ENCODE measurements at places on chromosomes 6 and 20. TPM values are rescaled to one million over a fixed set of nuclear protein-coding genes. Genes with fewer than 3 reads are reported as not detected.

GRCh38 chr6:119060255-119060907 is 18.1 kb downstream of the FAM184A start:
- no peak for DNase-seq

DNA sequence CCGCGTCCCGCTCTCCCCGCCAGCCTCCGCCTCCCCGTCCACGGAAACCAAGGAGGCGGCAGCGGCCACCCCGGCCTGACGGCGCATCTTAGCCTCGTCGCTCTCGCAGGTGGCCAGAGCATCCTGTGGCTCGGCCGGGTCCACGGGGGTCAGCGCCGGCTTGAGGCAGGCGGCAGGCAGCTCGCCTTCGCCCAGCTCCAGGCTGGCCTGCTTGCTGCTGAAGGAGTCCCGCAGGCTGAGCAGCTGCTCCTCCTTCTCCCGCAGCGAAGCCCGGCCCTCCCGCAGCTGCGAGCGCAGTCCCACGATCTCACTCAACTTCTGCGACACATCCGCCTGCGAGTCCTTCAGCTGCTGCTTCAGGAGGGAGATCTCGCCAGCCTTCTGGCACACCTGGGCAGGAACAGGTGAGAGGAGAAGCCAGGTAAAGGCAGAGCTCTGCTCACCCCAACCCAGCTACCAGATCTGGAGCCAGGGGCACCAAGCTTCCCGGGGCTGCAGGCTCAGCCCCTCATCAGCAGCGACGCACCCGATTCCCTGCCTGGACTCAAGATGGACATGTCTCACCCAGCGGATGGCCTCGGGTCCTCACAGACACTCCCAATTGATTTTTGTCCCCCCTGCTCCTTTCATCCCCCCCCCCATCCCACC is 5.2 kb upstream of the FASTKD5 start:
- DNase-seq = no peak

DNA sequence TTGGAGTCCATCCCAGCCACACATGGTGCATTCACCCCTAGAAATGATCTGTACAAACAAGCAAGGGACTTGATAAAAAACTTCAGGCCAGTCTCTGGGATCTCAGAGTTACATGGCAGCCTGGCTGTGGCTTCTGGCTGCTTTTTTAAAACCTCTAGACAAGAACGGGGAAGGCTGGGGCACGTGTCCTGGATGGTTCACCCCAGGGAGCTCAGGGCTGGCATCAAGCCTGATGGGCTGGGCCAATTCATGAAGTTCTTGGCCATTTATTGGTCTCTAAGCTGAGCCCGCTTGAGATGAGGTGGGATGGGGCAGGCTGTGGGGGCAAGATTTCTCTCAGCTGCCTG is 10.4 kb upstream of the ZFAND3 start:
- no peak for DNase-seq

DNA sequence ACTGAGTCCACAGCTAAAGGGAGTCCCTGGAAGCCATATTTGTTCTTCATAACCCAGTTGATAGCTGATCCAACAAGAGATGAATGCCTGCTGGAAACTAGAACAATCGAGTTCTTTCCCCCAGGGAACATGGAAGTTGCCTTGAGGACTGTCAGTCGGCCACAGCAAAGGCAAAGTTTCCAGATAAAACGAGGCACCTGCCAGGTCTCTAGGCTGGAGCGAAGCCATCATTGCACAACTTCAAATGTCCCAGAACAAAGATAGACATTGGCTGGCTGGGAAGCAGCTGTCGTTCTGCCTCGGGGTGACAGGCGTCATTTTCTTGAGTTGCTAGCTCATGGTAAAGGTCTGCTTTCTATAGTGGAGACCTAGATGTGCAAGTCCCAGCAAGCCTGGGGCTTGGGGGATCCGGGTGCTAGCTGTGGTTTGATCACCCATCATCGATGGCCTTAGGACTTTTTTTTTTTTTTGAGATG is 184.4 kb upstream of the ZNF217 start:
- DNase-seq = no peak

Gene TUBB1
- total RNA-seq = not detected

GRCh38 chr6:122869437-122870024 is 80.5 kb downstream of the SMPDL3A start:
- no peak for DNase-seq

DNA sequence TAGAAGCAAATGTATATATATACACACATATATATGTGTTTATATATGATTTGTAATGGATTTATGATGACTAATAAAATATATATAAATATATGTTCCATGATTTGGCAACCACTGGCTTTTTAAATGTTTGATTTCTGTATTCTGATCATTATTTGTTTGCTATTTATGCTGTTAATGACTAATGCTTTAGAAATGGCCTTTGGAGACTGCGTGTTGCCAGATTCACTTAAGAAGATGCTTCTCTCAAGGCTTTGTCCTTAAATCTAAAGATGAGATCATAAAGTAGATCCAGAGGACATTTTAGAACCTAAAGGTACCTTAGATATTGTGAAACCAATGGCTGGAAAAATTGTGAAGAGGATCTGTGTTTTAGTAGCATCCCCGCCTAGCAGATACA is 116.0 kb upstream of the SUPT3H start:
- no peak for DNase-seq

Gene MATN4
- 0.64 TPM for total RNA-seq

DNA sequence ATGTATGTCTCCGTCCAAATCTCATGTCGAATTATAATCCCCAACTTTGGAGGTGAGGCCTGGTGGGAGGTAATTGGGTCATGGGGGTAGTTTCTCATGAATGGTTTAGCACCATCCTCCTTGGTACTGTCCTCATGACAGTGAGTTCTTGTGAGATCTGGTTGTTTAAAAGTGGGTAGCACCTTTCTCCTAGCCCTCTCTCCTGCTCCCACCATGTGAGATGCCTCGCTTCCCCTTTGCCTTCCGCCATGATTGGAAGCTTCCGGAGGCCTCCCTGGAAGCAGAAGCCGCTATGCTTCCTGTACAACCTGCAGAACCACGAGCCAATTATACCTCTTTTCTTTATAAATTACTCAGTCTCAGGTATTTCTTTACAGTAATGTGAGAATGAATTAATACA is 123.1 kb downstream of the FYN start:
- DNase-seq = no peak

Gene ABHD16B
- total RNA-seq = not detected

Gene PLG
- not detected for total RNA-seq

DNA sequence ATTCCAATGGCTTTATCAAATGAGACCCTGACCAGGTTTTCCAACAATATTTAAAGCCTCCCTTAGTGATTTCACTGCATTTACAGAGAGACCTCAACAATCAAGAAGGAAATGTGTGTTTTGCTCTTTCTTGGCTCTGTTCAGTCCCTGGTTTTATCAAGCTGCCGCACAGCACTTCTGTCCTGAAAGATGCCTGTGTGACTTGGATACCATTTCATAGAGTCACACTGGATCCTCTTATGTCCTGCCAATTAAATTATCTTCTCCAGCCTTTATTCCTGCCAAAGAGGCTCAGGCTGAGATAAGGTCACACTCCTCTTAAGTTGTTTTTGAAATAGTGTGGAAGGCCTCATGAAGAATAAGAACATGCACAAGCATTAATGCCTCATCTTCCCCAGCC is 197.0 kb upstream of the RNF217 start:
- DNase-seq = no peak

Gene TMEM200A
- total RNA-seq = not detected

Gene MUC21
- not detected for total RNA-seq

Gene CLDN20
- not detected for total RNA-seq

Measured in activated naive CD8-positive, alpha-beta T cell treated with anti-CD3 and anti-CD28 coated beads for 36 hours (primary cell).